Stimulated activated CD4-positive, alpha-beta T cell treated with anti-CD3 and anti-CD28 coated beads, Interleukin-4, amount 100 ng/mL, for 1 hour (primary cell): ENCODE measurements at places on chromosomes 13 and 19.

GRCh38 chr19:49389406-49389805 is 1.4 kb downstream of the KASH5 start:
- DNase-seq = no peak

GRCh38 chr13:27151798-27152599 is 19.6 kb downstream of the USP12 start:
- DNase-seq = no peak

DNA sequence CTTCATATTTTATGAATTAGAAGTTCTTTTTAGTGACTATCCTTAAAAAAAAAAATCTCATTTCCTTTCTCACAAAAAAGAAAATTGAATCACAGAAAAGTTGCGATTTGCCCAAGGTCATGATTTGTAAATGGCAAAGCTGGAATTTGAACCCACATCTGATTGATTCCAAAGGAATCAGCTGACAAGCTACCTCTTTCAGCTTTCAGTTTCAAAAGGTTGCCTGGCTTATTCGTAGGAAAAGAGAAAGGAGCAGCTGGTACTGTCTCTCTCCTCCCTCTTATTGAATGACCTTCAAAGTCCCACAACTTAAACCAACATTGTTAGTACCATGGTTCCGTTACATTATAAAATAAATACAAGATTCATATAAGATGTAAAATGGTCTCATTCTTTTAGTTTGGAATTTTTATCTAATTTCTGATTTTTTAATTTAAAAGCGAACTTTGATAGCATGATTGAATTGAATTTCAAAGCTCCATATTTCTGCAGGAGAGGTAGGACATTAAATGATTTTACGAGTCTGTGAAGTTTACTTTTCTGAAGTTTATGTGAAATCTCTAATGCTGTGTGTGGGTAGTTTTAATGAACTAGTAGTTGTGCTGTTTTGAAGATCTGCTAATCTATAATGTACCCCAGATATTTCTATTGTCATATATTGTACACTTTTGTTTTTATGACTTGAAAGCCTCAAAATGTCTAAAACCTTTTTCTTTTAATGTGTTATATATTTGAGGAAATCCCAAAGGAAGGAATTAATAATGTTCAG is 18.5 kb upstream of the KCTD4 start:
- no peak for DNase-seq

GRCh38 chr19:8304841-8305621 is 3.1 kb downstream of the CD320 start:
- peak; percentile 38 for DNase-seq

DNA sequence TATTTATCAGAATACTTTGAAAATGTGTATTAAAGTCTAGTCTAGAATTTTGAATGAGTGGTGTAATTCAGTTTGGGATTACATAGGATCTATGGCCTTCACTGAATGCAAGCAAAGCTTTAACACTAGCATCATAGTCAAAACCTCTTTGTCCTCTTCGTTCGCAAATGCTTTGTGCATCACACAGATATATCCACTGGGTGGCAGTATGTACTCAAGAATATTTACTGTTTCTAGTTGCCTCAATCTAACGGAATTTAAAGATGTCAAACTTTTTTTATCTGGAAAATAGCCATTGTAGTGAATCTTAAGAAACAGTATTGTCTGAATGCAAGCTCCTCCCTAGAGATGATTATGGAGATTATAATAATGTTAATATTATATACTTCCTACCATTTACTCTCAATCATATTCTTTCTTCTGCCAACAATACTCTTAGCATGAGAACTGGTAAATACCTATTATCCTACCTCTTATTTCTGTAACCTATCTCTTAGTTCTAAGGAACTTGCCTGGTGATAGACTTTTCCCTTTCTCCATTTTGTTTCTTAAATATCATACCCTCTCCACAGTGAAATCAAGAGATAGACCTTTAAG is 25.8 kb downstream of the LACC1 start:
- no peak for DNase-seq

DNA sequence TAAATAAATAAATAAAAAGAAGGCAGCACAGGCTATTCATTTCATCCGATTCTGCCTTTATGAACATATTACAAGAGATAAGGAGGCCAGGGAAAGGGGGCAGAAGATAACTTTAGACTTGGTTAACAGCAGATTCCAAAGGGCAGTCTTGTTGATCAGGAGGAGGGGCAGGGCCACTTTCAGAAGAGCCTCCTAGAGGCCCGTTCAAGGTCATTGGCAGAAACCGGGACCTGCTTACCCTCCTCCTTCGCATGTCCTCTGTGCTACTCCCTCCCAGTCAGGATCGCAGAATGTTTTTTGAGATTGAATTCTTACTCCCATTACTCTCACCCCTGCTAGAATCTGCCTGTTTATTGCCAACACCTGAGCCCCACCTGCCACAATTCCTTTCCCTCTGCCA is 217.0 kb upstream of the IPO5 start:
- DNase-seq = no peak

GRCh38 chr19:16566161-16566560 is 6.1 kb downstream of the SLC35E1 start:
- DNase-seq = peak; percentile 55

- DNase-seq = no peak
Observed at GRCh38 chr13:96946709-96947311, 47.5 kb downstream of the OXGR1 start.

DNA sequence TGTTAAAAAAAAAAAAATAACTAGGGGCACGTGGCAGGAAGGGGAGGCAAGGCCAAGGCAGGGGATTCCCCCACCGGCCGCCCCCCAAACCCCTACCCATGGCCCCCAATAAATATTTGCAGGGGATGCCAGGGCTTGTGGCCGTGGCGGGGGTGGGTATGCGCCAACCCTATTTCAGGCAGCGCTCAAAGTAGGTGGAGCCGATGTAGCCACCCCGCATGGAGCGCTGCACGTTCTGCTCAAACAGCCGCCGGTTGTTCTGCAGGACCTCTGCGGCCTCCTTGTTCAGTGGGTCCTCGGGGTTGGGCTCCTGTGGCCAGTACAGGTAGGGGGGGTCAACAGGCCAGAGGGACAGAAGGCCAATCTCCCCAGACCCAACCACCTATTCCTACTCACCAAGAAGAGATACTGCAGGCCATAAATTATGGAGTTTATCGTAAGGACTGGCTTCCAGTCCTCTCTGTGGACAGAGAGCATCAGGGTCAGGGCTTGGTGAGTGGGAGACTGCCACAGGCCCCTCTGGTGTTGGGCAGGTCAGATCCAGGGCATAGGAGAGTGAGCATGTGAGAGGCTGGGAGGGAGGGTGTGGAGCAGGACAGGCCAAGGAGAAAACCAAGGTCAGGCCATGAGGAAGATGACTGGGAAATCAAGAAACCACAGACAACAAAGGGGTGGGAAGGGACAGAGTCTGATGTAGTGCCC is 1.2 kb upstream of the CHMP2A start:
- no peak for DNase-seq

GRCh38 chr13:59133903-59134302 is 1029.8 kb downstream of the DIAPH3 start:
- DNase-seq = no peak

DNA sequence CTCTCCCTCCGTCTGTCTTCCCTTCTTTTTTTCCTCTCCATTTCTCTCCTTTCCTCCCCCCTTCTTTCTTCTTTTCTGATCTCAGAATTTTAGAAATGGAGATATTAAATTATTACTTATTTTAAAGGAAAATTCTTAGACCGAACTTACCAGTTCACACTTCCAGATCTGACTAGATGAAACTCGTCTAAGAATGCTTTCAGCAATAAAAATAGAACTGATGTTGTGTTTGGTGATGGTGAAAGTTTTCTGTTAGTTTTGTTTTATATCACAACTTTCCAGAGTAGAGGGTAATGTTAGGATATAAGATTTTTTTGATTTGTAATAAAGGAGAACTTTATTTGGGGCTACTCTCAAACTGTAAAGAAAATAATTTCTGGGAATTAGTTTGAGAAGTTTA is 29.9 kb downstream of the UCHL3 start:
- DNase-seq = no peak

DNA sequence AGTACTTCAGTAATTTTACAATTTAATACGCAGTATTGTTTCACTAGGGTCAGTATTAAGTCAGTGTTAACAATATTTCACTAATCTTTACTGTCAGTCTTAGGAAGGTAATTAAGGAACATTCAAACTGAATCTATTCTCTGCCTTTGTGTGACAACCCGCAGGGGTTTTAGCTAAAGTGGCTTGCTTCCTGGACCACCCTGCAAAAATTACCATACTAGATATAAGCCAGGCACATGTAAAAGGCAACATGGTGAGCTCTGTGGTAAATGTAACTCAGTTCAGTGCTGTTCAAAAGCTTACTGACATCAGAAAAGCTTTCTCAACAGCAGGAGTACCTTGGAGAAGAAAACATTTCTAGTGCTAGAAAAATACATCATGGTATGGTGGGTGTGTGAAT is 116.7 kb downstream of the FREM2 start:
- DNase-seq = no peak

DNA sequence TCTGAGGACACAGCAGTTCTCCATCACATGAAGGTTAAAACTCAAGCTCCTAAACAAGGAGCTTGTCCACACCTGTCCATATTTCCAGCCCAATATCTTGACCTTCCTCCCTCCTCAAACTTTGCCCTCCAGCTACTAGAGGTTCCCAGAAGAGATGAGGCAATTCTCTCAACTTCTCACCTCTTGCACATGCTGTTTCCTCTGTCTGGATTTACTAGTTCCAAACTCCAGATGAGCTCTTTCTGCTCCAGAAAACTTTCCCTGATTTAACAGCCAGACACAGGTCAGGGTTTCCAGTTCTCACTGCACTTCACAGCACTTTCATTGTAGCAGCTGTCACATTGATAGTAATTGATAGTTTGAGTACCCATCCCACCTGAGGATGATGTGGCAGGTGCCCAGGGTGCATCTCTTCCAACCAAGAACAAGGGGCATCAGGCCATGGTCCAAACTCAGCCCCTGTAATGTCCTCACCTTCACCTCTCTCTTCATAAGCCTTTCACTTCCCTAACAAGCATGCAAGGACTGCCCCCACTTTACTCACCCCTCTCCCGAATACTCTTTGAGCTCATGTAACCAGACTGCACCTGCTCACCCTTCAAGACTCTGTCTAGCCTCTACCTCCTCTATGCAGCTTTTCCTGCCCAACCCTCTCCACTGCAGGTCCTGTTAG is 3.0 kb upstream of the WDFY2 start:
- DNase-seq = no peak

DNA sequence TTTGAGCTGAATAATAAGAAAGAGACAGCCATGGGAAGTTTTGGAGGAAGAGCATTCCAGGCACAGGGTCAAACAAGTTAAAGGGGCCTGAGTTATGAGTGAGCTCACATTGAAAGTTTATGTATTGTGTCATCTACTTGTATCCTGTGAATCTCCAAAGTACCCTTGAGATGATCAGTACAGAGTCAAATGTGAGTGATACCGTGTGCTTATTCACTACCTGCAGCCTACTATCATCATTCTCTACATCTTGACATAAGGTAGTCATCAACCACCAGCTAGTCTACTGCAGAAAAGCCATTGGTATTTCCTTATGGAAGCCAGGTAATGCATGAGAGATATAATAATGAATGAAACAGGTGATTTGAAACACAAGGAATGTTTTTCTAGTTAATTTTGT is 3.0 kb upstream of the KCTD12 start:
- no peak for DNase-seq

DNA sequence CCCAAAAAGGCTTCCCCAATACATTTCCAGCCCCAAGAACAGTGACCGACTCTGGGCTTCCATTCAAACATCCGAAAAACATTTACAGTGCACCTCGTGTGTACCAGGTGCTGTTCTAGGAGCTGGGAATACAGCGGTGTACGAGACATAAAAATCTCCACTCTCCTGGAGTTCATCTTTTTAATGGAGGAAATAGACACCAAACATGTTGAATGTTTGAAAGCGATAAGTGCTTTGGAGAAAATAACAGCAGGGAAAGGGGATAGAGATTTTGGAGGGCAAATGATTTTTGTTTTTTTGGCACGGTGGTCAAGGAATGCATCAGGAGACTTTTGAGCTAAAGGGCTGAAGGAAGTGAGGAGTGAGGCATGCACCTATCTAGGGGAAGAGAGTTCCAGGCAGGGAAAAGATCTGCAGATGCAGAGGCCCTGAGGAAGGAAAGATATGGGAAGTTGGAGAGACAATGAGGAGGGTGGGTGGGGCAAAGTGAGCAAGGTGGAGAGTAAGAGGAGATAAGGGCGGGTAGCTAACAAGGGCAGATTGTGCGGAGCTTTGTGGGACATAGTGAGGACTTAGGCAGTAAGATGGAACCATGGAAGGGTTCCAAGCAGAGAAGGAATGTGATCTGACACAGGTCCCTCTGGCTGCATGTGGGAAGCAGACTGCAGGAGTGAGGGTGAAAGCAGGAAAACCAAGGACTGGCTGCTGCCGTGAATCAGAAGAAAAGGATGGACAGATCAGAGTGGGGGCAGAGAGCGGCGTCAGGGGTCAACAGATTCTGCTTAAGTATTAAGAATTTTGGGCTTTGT is 703 bp upstream of the FBL start:
- DNase-seq = no peak

- no peak for DNase-seq
Observed at GRCh38 chr19:23351806-23352205, 43.5 kb downstream of the ZNF91 start.

DNA sequence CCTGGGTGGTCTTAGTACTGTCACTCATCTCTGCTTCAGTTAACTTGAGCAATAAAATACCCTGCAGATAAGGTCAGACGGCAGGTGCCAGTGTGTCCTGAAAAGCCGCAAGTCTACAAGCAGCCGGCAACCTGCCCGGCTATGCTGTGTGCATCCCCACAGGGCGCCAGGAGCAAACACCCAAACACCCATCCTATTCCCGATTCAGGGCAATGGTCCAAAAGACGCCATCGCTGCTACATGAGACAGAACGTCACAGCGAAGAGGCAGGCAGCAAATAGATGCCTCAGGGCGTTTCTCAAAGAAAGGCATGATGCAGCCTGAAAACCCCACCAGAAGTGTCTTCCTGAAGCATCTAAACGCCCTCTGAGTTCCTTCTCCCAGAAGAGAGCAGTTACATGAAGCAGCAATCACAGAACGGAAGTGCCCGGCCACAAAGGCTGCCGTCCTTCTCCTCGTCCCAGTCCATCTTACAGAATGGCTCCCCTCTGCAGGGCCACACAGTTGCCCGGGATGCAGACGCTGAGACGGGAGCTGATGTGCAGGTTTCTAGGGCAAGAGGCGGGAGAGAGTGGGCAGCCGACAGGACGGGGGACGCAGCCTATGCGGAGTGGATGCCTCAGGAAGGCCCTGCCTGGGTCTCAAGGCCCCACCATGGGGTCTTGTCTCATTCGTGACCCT is 35.1 kb downstream of the RASA3 start:
- DNase-seq = no peak
